ENCODE measurements at places on chromosomes 7 and 10. TPM values are rescaled to one million over a fixed set of nuclear protein-coding genes. Genes with fewer than 3 reads are reported as not detected.

GRCh38 chr10:76892766-76893479, 744.7 kb downstream of the KCNMA1 start:
- H3K27ac ChIP-seq, result peak overlapping the region; percentile 16
- DNase-seq, result no peak
- H3K4me1 ChIP-seq, result no peaks in the 10 kb centered on the region
- H3K27me3 ChIP-seq, result no peaks in the 10 kb centered on the region
- H3K4me3 ChIP-seq, result no peak overlapping the region

- peak; percentile 12 for DNase-seq
- H3K27ac ChIP-seq, result no peak overlapping the region
- H3K36me3 ChIP-seq, result no peaks in the 10 kb centered on the region
- no peaks in the 10 kb centered on the region for H3K27me3 ChIP-seq
- H3K4me1 ChIP-seq, result no peaks in the 10 kb centered on the region
- H3K4me3 ChIP-seq, result no peak overlapping the region
Observed at GRCh38 chr10:45585131-45585530, 87.4 kb downstream of the ZFAND4 start.

DNA sequence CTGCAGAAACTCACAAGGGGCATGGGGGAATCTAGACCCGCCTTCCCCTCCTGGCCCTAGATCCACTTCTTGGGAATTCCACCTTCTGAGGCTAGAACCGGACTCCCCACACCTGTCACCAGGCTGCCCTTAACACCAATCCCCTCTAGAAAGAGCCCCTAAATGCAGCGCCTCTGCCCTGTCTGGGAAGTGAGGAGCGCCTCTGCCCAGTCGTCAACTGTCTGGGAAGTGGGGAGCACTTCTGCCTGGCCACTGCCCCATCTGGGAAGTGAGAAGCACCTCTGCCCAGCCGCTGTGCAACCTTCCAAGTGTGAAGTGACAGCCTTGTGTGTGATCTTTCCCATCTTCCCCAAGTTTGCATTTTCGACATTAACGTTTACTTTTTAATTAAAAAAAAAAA, 8.8 kb downstream of the RCC1L start:
- no peak overlapping the region for H3K4me3 ChIP-seq
- DNase-seq, result no peak
- H3K4me1 ChIP-seq, result no peaks in the 10 kb centered on the region

- H3K4me1 ChIP-seq, result no peaks in the 10 kb centered on the region
- no peak for DNase-seq
- H3K4me3 ChIP-seq, result no peak overlapping the region
- H3K27me3 ChIP-seq, result no peaks in the 10 kb centered on the region
- no peak overlapping the region for H3K27ac ChIP-seq
Observed at GRCh38 chr10:51861731-51862130, 162.3 kb upstream of the CSTF2T start.

DNA sequence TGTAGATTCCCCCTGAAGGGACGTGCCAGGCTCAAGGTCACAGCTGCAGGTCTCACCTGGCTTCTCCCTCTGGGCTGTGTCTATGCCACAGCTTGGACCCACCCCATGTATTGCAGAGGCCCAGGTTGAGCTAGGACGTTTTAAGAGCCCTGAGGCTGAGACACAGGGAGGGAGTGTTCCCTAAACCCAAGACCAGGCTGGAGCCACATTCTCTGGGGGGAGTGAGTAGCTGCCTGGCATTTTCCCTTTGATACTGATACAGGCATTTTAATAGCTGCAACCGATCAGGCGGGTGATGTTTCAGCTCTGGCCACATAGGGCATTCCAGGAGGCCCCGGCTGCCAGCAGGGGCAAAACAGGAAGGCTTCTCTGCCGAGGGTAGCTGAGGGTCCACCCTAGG, 13.4 kb downstream of the COL13A1 start:
- H3K27me3 ChIP-seq, result no peaks in the 10 kb centered on the region
- no peaks in the 10 kb centered on the region for H3K36me3 ChIP-seq

- no peak overlapping the region for H3K4me3 ChIP-seq
- H3K27ac ChIP-seq, result no peak overlapping the region
- no peak for DNase-seq
Observed at GRCh38 chr10:34189830-34190229, 625.3 kb downstream of the PARD3 start.

HOXA9 gene
- total RNA-seq, result 1.5 TPM

PHYHIPL gene
- 98.9 TPM for total RNA-seq

- H3K27me3 ChIP-seq, result no peaks in the 10 kb centered on the region
- DNase-seq, result peak; percentile 87
- no peaks in the 10 kb centered on the region for H3K36me3 ChIP-seq
- peak overlapping the region; percentile 4 for H3K4me3 ChIP-seq
- no peaks in the 10 kb centered on the region for H3K4me1 ChIP-seq
Observed at GRCh38 chr10:63866747-63867140, 345.5 kb downstream of the REEP3 start.

DNA sequence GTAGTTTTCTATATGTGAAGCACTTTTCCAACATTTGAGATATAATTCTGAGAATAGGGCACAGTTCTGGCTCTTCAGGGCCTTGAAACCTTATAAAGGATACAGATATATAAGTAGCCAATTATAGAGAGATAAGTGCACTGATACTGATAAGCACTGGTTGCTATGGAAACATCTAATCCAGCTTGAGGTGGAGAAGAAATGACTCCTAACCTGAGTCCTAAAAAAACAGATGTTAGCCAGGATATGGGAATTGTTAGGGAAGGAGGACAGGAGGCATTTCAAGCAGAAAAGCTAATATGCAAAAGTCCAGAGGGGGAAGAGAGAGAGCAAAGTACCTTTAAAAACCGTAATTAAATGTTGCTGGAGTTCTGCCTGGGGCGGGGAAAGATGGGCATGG, 30.8 kb downstream of the STRIP2 start:
- H3K36me3 ChIP-seq, result peaks cover 25% of the 10 kb centered on the region
- no peak for DNase-seq
- H3K4me3 ChIP-seq, result no peak overlapping the region
- H3K27ac ChIP-seq, result no peak overlapping the region
- H3K4me1 ChIP-seq, result no peaks in the 10 kb centered on the region
- H3K27me3 ChIP-seq, result no peaks in the 10 kb centered on the region

DNA sequence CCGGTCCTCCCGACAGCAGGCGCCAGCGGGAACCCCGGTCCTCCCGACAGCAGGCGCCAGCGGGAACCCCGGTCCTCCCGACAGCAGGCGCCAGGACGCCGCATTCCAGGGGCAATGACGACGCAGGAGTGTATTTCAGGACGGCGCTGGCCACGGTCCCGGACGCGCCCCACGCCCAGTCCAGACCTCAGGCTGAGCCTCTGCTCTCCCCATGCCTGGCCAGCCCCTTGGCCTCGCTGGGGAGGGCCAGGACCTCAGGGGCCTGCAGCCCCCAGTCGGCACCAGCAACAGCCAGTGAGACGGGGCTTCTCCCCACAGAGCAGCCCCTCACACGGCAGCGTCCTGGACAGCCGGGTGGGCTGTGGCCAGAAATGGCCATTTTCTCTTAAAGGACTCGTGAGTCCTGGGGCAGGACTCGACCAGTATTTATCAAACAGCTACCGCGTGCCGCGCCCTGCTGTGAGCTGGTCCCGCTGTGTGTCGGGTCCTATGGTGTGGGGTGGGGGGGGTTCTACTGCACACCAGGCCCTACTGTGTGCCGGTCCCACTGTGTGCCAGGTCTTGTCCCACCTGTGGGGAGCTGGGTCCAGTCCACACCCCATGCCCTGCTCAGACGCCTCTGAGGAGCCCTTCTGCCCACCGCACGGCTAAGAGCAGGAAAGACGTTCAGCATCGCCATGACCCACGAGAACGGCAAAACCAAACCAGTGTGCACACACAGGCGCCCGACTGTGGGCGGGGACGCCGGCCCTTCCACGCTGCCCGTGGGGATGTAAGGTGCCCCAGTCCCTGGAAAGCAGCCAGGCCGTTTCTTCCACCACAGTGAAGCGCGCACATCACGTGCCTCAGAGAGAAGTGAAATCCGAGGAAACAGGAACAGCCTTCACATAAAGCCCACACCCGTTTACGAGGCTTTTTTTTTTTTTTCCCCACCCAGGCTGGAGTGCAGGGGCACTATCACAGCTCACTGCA, 33.3 kb downstream of the GET4 start:
- H3K36me3 ChIP-seq, result peaks cover 60% of the 10 kb centered on the region
- no peak overlapping the region for H3K27ac ChIP-seq
- peaks cover 21% of the 10 kb centered on the region for H3K27me3 ChIP-seq
- peaks cover 46% of the 10 kb centered on the region for H3K4me1 ChIP-seq
- DNase-seq, result no peak

DNA sequence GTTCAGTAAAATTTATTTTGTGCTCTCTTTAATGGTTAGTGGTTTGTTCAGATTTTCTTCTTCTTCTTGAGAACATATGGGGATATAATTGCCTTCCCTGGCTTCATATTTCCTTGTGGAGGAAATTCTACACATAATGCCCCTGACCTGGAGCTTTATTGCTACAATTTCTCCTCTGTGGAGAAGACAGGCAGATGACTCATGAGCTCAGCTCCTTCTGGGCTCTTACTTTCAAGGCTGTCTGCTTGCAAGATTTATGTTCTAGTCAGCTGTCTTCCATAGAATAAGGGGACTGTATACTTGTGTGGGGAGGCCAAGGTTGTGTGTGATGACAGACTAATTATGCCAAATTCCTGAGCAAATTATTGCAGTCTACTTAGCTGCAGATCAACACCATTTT, 1.6 kb downstream of the LRRD1 start:
- no peaks in the 10 kb centered on the region for H3K27me3 ChIP-seq
- H3K36me3 ChIP-seq, result no peaks in the 10 kb centered on the region
- peaks cover 7% of the 10 kb centered on the region for H3K4me1 ChIP-seq
- H3K27ac ChIP-seq, result no peak overlapping the region
- DNase-seq, result no peak
- H3K4me3 ChIP-seq, result no peak overlapping the region

Data from spinal cord (tissue), 10 donors.